ENCODE measurements at places on chromosomes 12 and 14. TPM values are rescaled to one million over a fixed set of nuclear protein-coding genes. Genes with fewer than 3 reads are reported as not detected.
A peak's percentile ranks its signal among the peaks of the same experiment; 100 is the strongest.

GRCh38 chr12:108825201-108825950 lies 32.0 kb downstream of the SSH1 start:
- no peak for DNase-seq

DNA sequence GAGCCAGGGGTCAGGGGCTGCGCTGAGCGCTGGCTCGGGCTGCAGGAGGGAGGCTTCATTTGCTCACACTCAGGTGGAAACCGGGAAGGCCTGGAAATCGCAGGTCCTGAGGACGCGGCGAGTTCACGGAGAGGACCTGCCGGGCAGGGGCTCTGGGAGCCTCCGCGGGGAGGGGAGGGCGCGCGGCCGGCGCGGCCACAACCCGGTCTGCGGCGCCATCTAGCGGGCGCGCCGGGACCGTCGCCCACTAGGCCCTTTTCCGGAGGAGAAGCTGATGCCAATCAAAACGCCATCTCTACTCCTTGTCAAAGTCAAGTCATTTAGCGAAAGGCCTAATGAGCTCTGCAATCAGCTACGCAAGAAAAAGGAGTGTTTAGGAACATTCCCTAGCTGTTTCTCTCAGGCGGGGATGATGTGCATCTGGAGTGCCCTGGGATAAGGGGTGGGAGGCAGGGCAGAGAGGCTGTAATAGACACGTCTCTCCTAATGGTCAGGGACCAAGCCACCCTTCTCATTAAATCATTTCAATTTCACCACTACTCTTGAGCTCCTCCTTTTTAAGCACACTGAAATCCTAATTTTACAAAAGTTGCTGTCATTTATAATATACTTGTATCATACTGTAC lies 885.8 kb upstream of the TMEM132C start:
- peak; percentile 17 for DNase-seq

GRCh38 chr14:54854181-54854580 lies 48.4 kb downstream of the GCH1 start:
- DNase-seq, result no peak

Gene PRB2
- total RNA-seq, result not detected

GRCh38 chr12:72330301-72330700 lies 58.1 kb downstream of the TRHDE start:
- no peak for DNase-seq

- no peak for DNase-seq
These were observed 1.3 kb downstream of the TEAD4 start for GRCh38 chr12:2960390-2960956.

DNA sequence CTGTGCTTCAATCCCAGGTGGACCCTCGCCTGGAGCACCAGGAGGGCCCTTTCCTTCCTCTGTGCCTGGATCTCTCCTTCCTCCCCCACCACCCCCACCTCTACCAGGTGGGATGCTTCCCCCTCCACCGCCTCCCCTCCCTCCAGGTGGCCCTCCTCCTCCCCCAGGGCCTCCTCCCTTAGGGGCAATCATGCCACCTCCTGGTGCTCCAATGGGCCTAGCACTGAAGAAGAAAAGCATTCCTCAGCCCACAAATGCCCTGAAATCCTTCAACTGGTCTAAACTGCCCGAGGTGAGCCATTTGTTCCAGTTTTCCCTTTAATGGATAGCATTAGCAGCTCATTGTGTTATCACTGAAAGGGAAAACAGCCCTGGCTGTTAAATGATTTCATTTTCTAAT lies 134.0 kb downstream of the GPR135 start:
- DNase-seq, result no peak

Gene SLC2A3
- 689 TPM for total RNA-seq

Gene RND1
- 6.0 TPM for total RNA-seq

Gene SIX6
- total RNA-seq, result not detected

DNA sequence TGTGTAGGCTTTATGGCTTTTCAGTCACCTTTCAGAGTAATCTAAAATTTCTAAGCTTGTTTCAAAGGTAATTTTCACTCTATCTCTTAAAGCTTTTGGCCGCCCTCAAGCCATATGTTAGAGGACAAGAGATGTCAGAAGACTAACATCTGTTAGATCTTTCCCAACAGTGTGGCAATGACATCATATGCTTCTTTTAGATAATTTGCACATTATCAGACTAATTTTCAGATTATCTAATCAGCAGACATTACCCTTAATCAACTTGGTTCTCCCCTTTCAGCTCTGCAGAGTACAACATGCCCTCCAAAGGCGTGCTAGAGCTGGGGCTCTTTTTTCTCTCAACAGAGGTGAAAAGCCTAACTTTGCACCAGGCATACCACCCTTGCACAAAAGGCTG lies 207.1 kb downstream of the DPF3 start:
- no peak for DNase-seq

GRCh38 chr12:75981247-75982168 lies 50.1 kb downstream of the PHLDA1 start:
- DNase-seq, result no peak

- no peak for DNase-seq
These were observed 6.3 kb upstream of the NANOGNB start for GRCh38 chr12:7758766-7759140.

Gene LHX5
- total RNA-seq, result not detected

Gene KRT77
- not detected for total RNA-seq

Gene FKBP4
- total RNA-seq, result 44.9 TPM

DNA sequence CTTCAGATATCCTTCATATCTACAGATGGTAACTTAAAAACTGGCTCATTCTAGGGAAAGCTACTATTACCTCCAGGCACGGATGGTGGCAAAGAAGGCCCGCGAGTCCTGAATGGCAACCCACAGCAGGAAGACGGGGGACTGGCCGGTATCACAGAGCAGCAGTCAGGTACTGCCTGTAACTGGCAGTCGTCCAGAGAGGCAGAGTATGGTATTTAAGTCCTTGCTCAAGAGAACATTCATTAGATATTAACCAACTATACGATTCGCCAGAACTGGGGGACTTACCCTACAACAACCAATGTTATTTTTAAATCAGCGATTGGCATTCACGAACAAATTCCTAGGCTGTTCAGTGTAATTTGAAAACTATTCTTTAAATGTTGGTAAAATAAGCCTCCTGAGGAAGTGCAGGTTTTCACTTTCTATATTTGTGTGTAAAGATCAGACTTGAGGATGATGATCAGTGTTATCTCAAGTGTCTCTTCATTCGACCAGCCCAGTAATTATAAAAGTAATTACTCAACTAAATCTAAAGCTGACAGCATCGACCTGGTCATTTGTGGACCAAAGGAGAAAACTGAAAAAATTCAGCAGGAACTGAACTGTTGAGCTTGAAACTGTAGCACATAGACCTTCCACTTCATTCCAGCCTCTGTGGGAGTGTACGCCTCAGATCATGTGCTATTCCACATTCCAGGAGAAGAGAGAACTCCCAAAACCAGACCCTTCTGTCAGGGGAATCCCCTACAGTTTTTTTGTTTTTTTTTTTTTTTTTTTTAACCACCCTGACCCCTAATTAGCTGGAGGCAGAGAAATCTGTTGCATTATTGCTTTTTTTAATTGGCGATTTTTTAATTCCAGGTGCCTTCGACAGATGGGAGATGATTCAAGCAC lies 75.6 kb downstream of the ESR2 start:
- no peak for DNase-seq

DNA sequence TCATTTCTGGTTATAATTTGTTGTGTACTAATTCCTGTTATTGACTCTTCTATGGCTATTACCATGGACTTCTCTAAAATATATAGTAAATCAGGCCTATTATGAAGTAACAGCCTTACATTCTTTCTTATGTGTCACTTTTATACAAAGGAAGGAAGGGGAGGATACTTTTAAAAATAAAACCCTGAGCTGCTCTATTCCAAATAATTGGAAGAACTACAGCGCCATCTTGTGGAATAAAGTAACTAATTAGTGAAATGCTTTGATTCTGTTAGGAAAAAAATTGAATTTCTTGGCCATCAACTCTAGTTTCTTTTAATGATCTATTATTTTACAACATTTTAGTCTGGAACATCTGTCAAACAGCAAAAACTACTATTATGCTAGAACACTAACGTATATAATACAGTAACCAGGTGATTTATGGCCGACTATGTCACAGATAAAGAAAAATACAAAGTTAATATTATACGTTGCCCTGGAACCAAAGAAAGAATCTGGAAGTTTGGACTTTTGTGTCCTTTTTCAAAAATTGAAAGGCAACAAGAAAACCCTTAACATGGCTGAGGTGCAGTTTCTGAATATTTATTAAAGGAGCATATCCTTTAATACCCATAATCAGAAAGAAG lies 55.0 kb upstream of the NELL2 start:
- DNase-seq, result no peak

Gene FGF6
- total RNA-seq, result not detected

DNA sequence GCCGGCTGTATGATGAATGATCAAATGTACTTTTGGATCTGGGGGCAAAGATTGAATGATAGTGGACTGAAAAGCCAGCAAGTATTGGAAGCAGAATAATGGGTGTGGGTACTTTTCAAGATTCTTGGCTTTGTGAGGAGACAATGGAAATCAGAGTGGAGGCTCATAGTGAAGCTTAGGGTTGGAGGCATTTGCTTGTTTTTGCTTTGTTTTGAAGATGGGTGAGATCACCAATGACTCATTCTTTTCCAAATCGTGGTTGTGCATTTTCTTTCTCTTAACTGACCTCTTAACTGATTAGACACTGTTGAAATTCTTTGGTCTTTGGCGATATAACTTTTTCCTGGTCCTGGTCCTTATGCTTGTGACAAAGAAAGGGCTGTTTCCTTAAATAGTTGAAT lies 54.4 kb downstream of the PELI2 start:
- no peak for DNase-seq

Gene TAS2R19
- 1.4 TPM for total RNA-seq

DNA sequence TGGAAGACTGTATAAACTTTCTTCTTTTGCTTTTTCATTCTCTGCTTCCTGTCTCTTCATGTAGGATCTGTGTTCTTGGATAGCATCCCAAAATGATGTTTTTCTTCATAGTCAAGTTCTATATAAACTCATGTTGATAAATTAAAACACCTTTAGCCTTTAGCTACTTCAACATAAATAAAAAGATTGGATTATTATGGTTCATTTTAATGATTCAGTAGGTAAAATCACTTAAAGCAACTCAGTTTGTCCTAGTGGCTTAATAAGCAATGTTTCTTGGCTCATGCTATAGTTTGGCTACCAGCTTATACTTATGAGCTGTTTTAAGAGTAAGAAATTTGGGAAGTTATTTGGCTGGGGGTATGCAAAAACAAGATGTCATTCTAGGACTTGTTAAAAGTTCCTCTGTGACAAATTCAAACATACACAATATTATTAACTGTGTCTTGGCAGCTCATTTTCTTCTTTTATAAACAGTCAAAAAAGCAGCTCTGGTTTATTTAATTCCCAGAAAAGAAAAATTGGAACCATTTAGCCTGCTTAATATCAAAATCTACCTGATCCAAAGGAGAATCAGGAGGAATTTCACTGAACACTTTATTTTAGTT lies 111.4 kb downstream of the TMTC3 start:
- DNase-seq, result no peak

- no peak for DNase-seq
These were observed 361.9 kb downstream of the ADGRD1 start for GRCh38 chr12:131315601-131316000.

GRCh38 chr14:24171422-24172260 lies at the start of gene REC8:
Gene REC8 (plus strand): TSS chr14:24172080. CDS start chr14:24172553, 473 bp downstream.
- peak; percentile 33 for DNase-seq

GRCh38 chr12:56635806-56636674 lies 5.9 kb upstream of the BAZ2A start:
- DNase-seq, result peak; percentile 46

DNA sequence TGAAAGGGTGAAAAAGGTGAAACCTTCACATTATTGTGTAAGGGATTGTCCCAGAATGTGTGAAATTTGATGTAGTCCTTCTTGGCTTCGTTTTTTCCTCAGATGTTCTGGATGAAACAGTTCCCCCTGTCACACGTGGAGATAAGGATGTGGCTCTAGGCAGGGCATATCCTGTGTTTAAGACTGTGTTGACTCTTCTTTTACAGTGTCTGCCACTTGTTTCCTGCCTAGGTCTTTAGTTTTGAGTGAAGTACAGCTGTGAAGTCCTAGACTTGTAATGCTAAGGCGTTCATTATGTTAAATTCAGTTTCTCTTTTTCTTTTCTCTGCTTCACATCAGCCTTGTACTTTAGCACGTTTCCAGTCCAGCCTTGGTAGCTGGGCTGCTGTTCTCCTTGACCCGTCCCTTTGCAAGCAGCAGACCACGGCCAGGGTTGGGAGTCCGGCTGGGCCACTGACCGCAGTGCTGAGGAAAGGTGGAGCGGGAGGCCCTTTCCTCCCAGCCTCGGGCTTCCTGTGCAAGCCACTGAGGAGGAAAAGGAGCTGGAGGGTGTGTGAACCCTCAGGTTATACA lies 59.1 kb downstream of the RASSF3 start:
- peak; percentile 23 for DNase-seq

- no peak for DNase-seq
These were observed 9.2 kb downstream of the KMT2D start for GRCh38 chr12:49051373-49051764.

DNA sequence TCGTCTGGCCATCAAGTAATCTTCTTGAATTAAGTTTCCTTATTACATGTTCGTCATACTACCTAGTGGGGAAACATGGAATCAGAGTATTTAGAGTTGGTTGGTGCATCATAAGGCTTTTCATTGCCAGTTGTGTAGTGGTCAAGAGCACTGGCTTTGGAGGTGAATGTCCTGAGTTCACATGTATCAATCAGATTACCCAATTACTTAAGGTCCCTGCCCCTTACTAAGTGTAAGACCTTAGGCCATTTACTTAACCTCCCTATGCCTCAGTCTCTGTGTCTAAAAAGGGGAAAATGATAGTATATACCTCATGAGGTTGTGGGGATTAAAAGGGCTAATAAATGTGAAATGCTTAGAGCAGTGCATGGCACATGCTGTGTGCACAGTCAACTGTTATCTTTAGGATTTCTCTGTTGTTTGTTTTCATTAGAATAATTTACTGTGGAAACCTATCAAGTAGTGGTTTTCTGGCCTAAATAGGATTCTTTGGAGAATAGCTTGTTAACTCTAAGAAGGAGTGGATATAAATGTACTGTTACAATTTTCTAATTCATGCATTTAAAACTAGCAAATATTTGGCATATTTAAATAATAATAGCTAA lies 27.0 kb downstream of the MSRB3 start:
- DNase-seq, result no peak

Gene SELPLG
- 91.3 TPM for total RNA-seq

DNA sequence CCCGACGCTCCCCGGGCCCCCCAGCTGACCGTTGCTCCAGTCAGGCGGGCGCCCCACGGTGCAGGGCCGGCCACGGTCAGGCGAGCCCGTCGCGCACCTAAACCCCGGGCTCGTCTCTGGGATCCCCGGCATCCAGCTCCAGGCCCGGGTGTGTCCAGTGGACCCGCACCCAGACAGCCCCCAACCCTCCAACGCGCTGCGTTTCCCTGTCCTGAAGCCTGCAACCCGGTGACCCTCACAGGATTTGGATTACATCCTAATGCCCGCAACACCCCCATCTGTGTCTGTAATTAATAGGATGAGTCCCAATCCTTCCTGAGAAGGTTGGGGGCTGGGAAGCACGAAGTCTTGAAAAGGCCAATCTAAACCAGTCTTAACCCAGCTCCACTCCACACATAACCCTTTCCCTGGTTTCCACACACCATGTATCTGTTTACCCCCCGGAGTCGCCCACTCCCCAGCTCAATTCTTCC lies 10.4 kb downstream of the CPNE6 start:
- DNase-seq, result no peak

All from T-helper 17 cell (primary cell).